ENCODE measurements at places on chromosomes 11 and 22. TPM values are rescaled to one million over a fixed set of nuclear protein-coding genes. Genes with fewer than 3 reads are reported as not detected.

The CEP164 gene
- total RNA-seq: 21.0 TPM

The FAM89B gene
- total RNA-seq: 17.5 TPM

The TRPM5 gene
- total RNA-seq: 0.07 TPM

The WT1 gene
- 0.09 TPM for total RNA-seq

The CDC42EP1 gene
- total RNA-seq: 12.7 TPM

The FADD gene
- total RNA-seq: 53.9 TPM

The LDLRAD3 gene
- total RNA-seq: 14.5 TPM

The CABP4 gene
- total RNA-seq: not detected

The ZNF214 gene
- total RNA-seq: 4.1 TPM

The PRR14L gene
- 89.3 TPM for total RNA-seq

Data from WTC11 (cell line).